ENCODE measurements at places on chromosomes 5 and 9. TPM values are rescaled to one million over a fixed set of nuclear protein-coding genes. Genes with fewer than 3 reads are reported as not detected.

Gene DMRT2
- not detected for total RNA-seq

Gene RNF183
- total RNA-seq = not detected

Gene BTNL3
- not detected for total RNA-seq

Gene AGXT2
- not detected for total RNA-seq

Gene FUT7
- not detected for total RNA-seq

Gene KLF9
- total RNA-seq = 52.7 TPM

Gene IRX2
- 0.56 TPM for total RNA-seq

Gene ATP6V1G1
- 108 TPM for total RNA-seq

Gene LRRC26
- not detected for total RNA-seq

Gene KIF24
- 2.7 TPM for total RNA-seq

Gene AJM1
- 6.8 TPM for total RNA-seq

Gene KIAA0825
- 3.3 TPM for total RNA-seq

Gene MFAP3
- total RNA-seq = 77.8 TPM
